ENCODE measurements at places on chromosomes 16 and 17.

GRCh38 chr17:3571043-3571900, 13.7 kb upstream of the TRPV3 start:
- DNase-seq, result no peak

- DNase-seq, result no peak
Measured at GRCh38 chr17:34384822-34385605, 22.0 kb upstream of the CCL1 start.

DNA sequence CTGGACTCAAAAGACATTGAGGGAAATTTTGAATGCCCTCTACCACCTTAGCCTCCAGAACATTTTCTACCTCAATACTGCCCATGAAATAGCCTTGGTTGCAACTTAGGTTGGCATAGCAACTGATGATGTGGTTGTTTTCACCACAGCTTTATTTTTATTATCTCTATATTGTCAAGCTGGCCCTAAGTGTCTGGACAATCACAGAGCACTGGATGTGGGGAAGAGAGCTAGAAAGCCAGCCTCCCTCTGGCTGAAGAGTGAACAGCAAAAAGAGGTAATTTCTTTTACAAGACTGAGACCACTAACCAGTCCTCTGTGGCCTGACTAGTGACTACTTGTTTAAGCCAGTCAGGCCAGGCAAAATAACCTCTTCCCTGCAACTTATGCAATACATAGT, 159.6 kb downstream of the HS3ST2 start:
- no peak for DNase-seq

DNA sequence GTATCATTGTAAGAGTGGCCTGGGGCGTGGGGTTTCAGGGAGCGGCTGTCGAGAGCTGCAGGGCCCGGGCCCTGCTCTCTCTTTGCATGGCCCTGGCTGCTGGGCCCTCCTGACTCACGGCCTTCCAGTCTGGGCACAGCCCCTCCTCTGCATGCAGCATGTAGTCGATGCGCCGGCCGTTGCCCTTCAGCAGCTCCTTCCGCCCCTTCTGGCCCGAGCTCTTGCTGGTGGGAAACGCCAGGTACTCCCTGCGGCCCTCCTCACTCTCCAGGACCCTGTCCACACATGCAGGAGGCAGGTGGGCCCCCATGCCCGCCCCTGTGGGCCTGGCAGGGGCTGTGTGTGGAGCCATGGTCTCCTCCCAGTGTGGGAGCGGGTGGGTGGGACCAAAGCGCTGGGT, 50.7 kb downstream of the PRMT7 start:
- no peak for DNase-seq

DNA sequence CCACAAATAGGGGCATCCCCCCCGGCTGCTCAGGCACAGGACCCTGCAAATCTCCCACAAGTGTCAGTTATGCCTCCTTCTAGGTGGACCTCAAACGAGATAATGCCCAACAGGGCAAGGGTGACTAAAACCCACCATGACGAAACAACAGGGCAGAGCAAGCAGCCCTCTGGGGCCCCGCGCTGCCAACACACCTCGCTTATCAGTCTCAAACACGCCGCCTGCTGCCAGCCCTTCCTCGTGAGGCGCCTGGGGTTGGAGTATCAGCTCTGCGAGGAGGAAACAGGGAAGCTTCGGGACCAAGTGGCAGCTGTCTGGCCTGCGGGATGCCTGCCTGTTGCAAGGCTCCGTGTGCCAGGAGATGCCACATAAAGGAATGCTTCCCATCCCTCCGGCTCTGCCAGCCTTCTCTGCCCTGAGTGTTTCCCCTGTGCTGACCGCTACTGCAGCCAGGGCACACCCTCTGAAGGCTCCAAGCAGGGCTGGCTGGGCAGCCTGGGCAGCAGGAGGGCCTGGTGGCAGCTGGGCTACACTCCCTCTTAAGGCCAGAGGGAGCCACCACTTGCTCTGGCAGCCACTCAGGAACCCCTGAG, 2.5 kb downstream of the SMIM5 start:
- no peak for DNase-seq

- no peak for DNase-seq
Measured at GRCh38 chr17:55068862-55069811, 100.6 kb downstream of the STXBP4 start.

DNA sequence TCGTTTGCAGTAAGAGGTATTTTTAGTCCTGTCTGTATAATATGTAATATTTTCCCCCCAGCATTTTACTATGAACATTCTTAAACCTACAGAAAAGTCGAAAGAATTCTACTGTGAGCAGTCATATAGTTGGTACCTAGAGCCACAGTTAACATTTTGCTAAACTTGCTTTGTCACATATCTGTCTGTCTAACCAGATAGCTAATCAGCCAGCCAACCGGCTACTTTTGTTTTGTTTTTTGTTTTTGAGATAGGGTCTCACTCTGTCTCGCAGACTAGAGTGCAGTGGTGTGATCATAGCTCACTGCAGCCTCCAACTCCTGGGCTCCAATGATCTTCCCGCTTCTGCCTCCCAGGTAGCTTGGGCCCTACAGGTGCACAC, 73.3 kb downstream of the ABCC1 start:
- DNase-seq, result no peak

All from GM12878 (cell line).